ENCODE measurements at places on chromosomes 2 and 18.
A peak's percentile ranks its signal among the peaks of the same experiment; 100 is the strongest.

DNA sequence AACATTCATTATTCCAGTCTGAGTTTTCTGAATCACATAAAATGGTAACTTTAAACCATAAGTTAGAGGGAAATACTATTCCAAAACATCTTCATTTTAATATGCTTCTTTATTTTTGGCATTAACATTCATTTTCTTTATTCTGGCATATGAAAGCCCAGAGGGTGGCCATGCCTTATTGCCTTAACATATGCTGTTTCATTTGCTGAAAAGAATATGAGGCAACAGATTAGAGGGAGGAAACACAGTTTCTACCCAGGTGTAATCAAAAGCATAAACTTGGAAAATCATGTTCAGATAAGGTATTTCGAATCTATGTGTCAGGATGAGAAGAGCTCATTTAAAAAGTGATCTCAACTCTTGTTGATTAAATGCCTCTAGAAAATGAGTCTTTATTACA is 379.9 kb upstream of the DSEL start:
- no peak for DNase-seq

DNA sequence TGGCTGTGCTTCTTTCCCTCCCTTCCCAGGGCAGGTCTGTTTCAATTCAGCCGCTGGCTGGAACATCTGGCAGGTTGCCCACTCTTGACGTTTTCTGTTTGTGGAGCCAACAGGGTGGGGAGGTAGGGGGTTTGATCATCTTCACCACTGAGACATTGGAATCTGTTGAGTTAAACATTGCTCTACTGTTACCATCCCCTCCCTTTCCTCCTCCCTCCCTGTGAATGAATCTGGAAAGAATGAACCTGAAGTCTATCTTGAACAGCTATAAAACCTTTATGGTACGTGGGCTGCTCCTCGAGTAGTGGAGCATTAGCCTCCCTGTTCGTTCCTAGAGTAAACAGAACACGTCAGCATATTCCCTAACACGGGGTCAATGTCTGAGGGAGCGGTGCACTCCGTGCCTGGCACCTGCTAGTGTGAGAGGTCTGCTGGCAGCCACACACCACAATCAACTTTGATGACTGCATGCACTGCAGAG is 249.9 kb upstream of the RBBP8 start:
- DNase-seq = no peak

DNA sequence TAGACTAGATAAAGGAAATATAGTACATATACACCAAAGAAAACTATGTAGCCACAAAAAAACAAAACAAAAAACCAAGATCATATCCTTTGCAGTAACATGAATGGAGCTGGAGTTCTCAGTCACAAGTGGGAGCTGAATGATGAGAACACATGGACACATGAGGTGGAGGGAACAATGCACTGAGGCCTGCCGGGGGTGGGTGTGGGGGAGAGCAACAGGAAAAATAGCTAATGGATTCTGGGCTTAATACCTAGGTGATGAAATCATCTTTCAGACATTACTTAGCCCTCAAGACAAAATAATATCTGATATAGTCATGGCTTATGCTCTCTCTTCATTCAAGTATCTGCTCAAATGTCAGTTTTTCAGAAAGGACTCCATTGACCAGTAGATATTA is 930.6 kb downstream of the LRP1B start:
- no peak for DNase-seq

- no peak for DNase-seq
Measured at GRCh38 chr2:120939595-120940318, 204.1 kb downstream of the GLI2 start.

- DNase-seq = no peak
Measured at GRCh38 chr2:48566592-48567310, 36.8 kb downstream of the STON1 start.

DNA sequence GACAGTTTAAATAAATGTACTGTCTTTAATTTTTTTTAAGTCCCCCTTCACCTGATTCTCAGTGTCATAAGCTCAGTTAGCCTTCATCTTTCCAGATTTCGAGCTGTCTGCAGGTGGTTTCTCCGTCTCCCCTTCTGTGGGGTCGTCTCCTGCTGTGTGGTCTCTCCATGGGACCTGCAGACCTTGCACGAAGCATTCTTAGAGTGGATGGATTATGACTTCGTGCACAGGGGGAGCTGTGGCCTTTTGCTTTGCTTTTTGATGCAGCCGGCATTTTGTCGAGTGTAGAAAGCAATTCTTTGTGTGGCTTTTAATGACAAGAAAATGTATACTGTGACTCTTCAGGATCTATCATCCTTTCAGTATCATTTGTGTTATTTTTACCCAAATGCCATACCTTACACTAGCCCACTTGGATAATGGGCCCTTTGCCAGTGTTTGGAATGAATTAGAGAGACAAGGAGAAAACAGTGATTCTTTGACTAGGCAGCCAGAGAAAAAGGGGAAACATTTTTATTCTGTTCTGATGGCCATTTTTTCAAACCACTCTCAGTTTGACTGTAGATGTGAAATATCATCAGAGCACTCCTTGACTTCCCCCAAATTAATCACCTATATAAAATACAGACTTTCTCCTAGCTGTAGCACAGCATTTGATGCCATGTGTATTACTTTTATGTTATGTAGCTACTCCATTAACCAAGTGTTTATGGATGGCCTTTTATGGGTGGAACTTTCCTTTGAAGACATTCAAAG is 54.3 kb downstream of the ITGA6 start:
- no peak for DNase-seq

GRCh38 chr2:149744865-149745264 is 157.3 kb upstream of the MMADHC start:
- DNase-seq = no peak

DNA sequence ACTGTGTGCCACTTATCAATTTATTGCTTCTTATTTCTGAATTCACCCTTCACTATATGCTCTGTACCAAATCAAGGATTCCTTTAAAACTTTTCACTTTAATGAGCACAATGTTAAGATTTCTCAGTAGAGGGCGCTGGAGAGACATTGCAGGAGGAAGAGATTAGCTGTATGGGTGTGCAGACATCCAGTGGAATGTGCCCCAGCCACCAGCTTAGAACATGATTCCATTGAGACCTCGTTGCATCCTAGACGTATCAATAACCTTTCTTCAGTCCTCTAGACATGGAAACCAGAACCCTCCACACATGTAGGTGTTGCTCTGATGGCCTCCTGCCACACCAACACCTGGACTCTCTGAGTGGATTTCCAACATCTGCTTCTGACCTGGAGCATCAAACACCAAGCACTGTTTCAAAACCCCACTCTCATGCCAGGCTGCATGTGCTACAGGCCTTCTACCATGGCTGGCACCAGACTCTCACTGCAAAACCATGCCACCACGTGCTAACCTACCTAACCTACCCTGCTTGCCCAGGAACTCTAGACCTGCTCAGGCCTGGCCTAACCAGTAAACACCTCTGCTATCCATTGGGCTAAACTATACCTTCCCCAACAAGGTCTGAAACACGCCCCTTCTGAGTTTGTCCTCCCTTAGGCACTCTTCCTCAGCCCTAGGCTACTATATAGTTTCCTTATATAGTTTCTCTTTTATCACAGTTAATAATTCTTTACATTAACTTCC is 633.2 kb upstream of the PKDCC start:
- DNase-seq = no peak

DNA sequence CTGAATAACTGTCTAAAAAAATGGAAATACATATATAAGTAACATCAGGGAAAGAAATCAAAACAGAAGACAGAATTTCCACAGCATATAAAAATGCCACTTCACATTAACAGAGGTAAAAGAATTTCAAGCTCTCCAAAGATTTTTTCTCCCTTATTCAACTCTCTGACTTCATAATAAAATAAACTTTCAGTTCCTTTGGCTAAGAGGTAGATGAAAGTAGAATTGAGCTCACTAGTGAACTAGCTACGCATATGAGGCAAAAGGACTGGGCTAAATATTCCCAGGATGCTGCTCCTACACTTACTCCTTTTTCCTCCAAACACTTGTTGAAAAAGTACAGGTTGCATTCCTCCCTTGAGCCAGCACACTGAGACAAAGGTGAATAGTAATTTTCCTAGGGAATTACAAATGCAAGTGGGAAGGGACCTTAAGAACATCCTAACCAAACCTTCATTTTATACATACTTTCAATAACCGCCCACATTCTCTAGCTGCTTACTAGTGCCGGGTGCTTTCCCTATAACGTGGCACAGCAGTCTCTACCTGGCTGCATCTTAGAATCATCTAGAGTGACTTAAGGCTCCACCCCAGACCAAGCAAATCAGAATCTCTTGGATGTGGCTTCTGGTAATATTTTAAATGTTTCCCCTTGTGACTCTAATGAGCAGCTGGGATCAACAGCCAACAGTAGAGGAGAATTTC is 136.6 kb downstream of the MTCL1 start:
- no peak for DNase-seq

- no peak for DNase-seq
Measured at GRCh38 chr2:192070099-192070498, 124.6 kb downstream of the TMEFF2 start.

DNA sequence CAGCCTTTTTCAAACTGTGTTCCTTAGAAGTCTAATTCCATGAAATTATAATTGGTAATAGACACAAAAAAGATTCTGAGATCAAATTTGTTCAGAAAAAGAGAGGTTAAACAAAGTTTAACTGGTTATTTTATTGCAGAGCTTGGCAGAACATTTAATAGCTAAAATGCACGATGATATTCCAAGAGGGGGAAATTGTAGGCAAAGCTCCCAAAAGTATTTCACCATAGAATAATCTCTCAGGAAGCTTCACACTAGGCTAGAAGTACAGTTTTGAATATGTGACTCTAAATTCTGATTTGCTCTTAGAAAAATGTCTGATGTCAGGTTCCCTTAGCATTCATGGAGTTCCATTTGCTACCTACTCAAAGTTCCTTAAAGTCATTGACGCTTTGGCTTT is 292.4 kb upstream of the SETBP1 start:
- DNase-seq = no peak

- peak; percentile 18 for DNase-seq
Measured at GRCh38 chr2:97726261-97727064, 13.1 kb downstream of the ZAP70 start.

DNA sequence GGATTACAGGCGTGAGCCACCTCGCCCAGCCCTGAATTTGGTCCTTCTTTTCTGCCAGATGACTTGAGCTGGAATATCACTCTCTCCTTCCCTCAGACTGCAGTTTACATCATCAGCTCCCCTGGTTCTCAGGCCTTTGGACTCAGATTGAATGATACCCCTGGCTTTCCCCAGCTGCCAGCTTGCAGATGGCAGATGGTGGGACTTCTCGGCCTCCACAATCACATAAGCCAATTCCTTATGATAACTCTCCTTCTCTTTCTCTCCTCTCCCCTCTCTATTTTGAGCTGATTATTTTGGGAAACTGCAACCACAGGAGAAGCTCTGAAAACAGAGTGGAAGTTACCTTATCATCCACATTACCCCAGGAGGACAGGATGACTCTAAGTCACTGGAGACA is 33.4 kb upstream of the ATP8B1 start:
- no peak for DNase-seq

- DNase-seq = no peak
Measured at GRCh38 chr2:101179982-101180381, 28.8 kb upstream of the TBC1D8 start.

GRCh38 chr2:208228476-208228875 is 26.4 kb downstream of the IDH1 start:
- no peak for DNase-seq

GRCh38 chr2:68469935-68470334 is 2.5 kb downstream of the APLF start:
- no peak for DNase-seq

DNA sequence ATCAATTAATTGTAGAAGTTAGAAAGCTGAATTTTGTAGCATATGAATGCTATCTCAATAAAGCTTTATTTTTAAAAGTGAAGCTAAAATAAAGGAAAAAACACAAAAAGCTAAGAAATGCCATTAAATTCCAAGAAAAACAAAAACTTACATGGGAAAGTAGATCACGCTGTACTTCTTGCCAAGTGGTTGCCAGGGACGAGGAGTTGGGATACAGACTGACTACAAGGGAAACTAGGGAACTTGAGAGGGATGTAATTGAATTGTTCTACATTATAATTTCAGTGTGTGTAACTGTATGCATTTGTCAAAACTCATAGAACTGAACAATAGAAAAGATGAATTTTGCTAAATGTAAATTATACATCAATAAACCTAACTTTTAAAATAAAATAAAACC is 108.1 kb downstream of the DYM start:
- DNase-seq = no peak

DNA sequence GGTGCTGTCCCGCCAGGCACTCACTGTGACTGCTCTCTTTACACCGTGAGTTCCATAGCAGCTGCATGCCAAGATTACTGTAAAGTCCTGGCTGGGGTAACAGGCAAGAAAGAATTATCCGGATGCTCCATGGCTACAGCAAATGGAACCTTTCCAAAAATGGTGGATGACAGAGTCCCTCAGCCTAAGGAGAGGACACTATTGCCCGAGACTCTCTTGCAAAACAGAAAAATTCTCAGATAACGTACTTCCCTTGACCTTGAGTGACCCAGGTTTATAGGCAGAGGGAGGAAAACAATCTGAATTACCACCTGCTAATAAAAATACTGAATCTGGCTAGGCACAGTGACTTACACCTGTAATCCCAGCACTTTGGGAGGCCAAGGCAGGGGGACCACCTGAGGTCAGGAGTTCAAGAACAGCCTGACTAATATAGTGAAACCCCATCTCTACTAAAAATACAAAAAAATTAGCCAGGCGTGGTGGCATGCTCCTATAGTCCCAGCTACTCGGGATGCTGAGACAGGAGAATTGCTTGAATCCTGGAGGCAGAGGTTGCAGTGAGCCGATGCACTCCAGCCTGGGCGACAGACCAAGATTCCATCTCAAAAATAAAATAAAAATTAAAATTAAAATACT is 4.5 kb downstream of the CYS1 start:
- no peak for DNase-seq

DNA sequence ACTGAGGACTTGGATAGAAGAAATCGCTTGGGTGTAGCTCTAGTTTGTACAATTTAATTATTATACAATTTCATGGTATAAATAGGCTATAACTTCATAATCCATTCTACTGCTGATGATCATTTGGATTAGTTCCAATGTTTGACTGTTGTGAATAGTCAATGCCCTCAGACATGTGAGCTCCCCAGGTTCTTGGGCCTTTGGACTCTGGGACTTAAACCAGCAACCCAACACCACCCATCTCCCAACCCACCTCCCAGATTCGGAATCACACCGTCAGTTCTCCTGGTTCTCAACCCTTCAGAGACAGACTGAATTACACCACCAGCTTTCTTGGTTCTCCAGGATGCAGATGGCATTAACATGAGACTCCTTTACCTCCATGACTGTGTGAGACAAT is 84.6 kb upstream of the DNMT3A start:
- DNase-seq = no peak

GRCh38 chr2:230714136-230714480 is 1.5 kb downstream of the CAB39 start:
- DNase-seq = no peak

- no peak for DNase-seq
Measured at GRCh38 chr18:32550963-32551362, 80.3 kb upstream of the GAREM1 start.

DNA sequence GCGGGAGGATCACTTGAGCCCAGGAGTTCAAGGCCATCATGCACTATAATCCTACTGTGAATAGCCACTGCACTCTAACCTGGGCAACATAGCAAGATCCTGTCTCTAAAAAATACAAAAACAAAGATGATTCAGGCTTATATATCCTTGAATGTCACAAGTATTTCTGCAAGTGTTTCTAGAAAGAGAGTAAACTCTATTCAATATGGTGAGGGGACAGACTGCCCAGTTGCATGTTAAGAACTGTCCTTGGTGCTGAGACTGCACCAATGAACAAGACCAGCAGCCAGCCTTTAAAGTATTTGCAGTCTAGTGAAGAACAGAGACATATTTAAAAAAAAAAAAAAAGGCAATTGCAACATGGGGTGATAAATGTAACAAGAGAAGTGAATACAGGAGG is 16.4 kb downstream of the MAP3K19 start:
- no peak for DNase-seq

GRCh38 chr2:150450765-150451164 is 36.7 kb downstream of the RND3 start:
- DNase-seq = no peak
